ENCODE measurements at places on chromosomes 7 and 10.

GRCh38 chr7:115435178-115435577 is 513.3 kb downstream of the MDFIC start:
- no peak for DNase-seq

- no peak for DNase-seq
Measured at GRCh38 chr7:27149842-27150567, 2.4 kb downstream of the HOXA3 start.

GRCh38 chr10:17368708-17369272 is 85.6 kb downstream of the ST8SIA6 start:
- no peak for DNase-seq

- DNase-seq: no peak
Measured at GRCh38 chr7:81029511-81029910, 110.7 kb upstream of the SEMA3C start.

DNA sequence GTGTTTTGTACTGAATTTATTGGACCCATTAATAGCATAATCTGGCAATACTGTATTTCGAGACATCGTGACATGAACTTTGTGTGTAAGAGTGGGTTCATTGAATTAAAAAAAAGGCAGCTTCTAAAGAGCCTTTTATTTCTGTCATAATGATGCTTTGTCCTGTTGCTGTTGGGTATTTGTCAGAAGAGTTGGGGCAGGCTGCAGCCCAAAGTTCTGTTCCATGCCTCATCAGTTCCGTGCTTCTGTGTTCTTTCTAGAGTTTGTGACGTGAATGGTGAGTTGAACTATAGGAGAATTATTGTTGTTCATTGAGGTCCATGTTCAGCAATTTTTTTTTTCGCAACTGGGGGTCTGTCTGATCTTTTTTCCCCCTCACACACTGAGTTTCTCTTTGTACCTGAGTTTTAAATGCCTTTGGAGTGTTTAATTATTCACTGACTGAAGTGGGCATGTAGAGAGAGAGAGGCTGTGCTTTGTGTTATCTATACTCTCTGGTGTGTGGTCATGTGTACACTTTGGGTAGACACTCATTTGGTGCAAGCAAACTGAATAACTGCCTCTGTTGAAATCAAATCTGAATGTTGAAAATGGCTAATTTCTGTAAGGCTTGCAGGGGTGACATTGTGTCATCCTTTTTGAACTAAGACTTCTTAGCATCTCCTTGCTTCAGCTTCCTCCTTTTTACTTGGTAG is 69.8 kb downstream of the ADD3 start:
- DNase-seq: no peak

GRCh38 chr7:69245646-69246045 is 352.6 kb upstream of the AUTS2 start:
- DNase-seq: no peak

DNA sequence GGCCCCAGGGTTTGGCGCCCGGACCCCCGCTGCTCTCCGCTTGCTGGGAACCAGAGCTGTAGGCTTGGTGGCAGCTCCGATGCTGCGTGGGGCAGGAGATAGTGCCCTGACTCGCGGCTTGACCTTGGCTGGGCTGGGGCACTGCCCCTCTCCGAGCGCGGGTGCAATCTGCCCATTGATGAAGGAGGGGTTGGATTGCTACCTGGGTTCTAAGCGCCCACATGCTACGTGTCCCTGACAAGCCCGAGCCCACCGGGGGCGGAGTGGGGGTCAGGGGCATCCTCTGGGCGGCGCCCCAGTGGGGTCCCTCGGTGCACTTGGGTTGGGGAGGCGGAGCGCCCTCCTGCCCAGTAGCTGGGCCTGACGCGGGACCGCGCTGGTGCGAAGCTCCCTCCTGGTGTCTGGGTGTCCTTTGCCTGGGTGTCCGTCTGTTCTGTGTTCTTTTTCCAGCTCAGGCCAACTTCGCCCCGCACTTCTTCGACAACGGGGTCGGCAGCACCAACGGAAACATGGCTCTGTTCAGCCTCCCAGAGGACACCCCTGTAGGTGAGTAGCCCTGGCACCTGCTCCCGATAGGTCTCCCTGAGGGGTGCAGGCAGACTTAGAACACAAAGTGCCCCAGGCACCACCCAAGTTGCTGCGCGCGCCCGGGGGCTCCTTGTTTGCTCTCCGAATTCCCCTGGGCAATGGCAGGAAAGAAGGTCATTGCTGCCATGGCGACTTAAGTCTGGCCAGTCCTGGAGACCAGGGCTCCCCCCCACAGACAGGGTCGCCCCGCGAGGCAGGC is 900 bp downstream of the CDHR1 start:
- DNase-seq: no peak

DNA sequence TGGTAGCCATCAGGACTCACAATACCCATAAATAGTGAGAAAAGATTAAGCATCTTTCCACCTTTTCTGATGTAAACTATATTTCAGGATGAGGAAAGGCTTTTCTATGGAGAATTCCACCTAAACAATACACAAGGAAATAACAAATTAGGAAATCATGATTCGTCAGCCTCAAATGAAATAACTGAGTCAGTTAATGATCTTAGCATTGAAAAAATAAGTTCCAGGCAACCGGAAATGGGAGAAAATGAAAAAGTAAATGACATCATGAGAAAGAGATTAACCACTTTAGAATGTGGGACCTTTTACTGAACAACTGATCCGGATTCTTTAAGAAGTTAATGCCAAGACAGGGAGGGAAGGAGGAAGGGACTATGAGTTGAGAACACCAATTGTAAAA is 742.3 kb downstream of the TNS3 start:
- DNase-seq: no peak

DNA sequence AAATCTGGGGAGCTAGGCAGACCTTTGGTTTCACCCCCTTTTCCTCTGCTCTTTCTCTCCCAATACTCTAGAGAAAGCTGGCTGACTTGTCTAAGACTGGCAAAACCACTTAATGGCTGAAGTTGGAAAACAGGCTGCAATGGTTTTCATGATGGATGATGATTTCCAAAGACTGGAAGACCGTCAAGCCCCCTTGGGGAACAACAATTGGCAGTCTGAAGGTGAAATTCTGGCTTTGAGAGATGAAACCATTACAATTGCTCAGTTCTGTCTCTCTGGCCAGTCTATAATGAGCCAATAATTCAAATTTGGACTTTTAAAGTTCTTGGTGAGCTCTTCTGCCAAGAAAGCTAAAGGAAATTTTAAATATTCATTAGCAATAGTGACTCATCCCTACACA is 680.5 kb downstream of the PARD3 start:
- no peak for DNase-seq

DNA sequence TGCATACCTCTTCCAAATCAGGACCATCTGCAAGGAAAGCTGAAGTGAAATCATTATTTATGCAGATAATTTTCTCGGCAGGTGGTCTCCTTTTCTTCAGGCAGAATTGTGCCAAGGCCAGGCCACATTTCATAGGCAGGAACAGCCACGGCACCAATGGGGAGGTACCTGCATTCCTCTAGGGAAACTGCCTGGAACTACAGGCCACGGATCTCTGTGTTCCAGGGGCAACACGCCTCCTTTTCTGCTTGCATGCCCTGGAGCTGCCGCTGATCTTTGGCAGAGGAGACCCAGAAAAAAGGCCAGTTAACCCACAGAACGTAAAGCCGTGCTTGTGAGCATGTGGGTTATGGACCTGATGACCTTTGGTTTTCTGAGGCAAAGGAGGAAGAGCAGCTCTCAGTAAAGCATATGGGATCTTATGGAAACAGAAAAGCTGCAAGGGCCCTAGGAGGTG is 111.2 kb upstream of the KIAA1217 start:
- DNase-seq: no peak

- DNase-seq: no peak
Measured at GRCh38 chr7:25059576-25059975, 65.5 kb downstream of the CYCS start.

DNA sequence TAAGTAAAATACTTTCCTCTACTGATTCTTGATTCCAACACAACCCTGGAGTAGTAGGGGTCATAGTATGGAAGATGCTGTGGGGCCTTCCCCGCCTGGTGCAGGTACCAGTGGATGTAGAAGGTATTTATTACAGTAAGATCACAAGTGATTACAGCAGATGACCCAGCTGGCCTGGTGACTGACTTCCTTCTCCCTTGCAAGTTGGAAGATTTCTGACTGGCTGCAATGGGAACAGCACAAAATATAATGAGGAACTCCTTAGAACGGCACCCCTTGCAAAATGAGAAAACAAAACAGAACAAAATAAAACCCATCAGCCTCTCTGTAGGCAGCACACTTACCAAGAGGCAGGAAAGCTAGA is 61.7 kb upstream of the TARP start:
- DNase-seq: no peak

GRCh38 chr7:22855049-22855392 is 32.4 kb upstream of the TOMM7 start:
- no peak for DNase-seq

- no peak for DNase-seq
Measured at GRCh38 chr10:80787952-80788351, 250.2 kb downstream of the SH2D4B start.

DNA sequence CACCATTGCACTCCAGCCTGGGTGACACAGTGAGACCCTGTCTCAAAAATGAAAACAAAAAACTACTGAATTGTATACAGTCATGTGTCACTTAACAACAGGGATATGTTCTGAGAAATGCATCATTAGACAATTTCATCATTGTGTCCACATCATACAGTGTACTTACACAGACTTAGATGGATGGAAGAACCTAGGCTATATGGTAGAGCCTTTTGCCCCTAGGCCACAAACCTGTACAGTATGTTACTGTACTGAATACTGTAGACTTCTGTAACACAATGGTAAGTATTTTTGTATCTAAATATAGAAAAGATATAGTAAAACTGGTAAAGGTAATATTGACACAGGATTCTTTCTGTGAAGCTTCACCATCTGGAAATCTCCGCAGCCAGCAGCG is 81.7 kb downstream of the KBTBD2 start:
- DNase-seq: no peak

GRCh38 chr10:112461029-112461887 is 14.2 kb downstream of the VTI1A start:
- peak; percentile 72 for DNase-seq

GRCh38 chr10:75395066-75395931 is 6.3 kb downstream of the ZNF503 start:
- no peak for DNase-seq

DNA sequence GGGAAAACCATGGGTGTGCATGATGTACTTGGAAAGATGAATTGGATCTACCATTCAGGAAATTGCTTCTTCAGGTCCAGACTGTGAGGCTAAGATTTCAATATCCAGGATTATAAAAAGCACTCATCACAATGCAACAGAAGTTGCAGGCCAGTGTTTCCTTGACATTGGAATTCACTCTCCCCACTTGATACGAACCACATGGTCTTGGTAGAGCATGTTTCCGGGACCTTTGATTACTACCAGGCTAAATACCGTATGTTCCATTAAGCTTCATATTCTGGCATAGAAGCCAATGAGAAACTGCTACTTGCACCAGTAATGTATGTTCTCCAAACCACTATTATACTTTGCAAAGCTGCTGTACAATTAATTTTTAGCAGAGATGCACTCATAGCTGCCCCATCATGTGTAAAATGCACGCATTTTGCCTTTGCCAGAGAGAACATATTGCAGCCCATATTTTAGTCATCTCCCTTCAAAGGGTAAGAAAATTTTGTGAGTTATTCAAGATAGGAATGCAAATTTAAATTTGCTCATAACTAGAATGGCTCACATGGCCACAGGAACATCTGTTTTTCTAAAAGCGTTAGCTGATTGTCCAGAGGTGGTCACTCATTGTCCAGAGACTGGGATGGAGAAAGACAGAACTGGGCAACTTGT is 8.1 kb downstream of the FRMD4A start:
- DNase-seq: no peak

DNA sequence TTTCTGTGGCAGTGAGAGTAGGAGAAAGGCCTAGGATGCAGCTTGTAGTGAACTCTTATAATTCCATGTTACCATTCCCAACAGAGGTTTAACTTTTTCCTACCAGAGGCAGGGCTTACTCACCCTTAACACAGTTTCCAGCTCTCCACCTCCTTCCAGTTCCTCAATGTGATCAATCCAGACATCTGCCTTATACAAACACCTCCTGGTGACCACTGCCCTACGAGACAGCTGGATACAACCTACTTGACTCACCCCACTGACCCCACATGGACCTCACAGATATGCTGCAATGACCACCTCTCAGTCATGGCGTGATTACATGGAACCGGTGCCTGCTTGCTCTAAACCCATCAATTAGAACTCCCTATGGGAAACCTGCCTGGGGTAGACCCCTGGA is 326.5 kb downstream of the TNS3 start:
- DNase-seq: no peak

- no peak for DNase-seq
Measured at GRCh38 chr10:123842692-123843385, 48.8 kb downstream of the CPXM2 start.

- peak; percentile 41 for DNase-seq
Measured at GRCh38 chr10:118373786-118374185, 31.7 kb upstream of the FAM204A start.

- no peak for DNase-seq
Measured at GRCh38 chr10:10803278-10803677, 214.4 kb upstream of the CELF2 start.

DNA sequence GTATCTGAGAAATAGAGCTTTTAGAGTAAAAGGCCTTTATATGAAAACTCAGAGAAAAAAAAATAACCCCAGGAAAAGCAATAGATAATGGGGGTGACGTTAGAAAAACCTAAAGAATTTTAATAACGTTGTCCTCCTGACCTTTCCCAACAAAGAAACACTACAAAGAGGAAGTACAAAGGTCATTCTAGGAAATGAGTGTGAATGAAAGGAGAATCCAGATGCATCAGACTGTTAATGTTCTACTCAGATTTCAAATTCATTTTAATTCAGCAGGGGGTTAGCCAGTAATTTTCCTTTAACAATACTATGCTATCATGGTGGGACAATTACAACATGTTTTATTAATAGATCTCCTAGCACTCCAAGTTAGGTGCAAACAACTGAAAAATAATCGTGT is 73.8 kb upstream of the CDK1 start:
- DNase-seq: no peak

DNA sequence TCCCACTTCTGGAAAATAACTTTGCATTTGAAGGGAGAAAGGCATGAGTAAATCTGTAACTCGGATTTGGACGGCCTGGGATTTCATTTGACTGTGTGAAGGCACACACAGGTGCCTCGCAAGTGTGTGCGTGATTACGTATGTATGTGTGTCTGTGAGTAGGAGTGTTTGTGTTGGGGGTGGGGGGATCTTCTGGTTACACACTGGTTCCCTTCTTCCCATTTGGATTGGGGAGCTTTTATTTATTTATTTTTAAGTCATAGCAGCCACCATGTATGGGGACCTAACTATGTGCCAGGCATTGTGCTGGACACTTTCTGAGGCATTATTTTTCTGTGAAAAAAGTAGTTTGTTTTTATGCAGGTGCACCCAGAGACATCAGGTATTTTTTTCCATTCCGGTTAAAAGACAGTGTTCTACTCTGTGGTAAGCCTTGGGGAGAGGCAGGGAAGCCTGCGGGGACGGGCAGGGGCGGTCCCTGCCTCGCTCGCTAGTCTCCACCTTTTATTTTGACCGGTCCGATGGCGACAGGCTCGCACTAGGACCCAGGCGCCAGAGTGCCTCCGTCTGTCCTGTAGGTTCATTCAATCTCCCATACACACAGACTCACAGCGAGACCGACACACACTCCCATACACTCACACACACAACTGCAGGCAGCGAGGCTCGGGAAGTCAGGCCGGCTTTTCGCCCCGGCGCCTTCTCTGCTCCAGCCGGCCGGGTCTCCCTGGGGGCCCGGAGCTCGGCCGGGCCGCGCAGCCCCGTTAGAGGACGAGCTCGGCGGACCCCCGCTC is at the start of gene MXI1:
TSS of gene MXI1 (plus strand) at position 595 of the 794 bp plus-strand sequence. CDS start 204 bp downstream, outside the sequence.
- DNase-seq: peak; percentile 53
